Forelimb muscle (tissue), 1 donor: ENCODE measurements at places on chromosomes 11 and 22. TPM values are rescaled to one million over a fixed set of nuclear protein-coding genes. Genes with fewer than 3 reads are reported as not detected.

- no peak for DNase-seq
Observed at GRCh38 chr11:69640995-69641581, at the start of gene CCND1. Gene CCND1 (plus strand): TSS chr11:69641156. CDS start chr11:69641314, 158 bp downstream.

- DNase-seq = no peak
Observed at GRCh38 chr11:38680746-38681145, 2082.7 kb upstream of the RAG2 start.

- peak; percentile 52 for DNase-seq
Observed at GRCh38 chr22:40922484-40923303, 28.5 kb upstream of the RBX1 start.

The NUP50 gene
- 18.7 TPM for polyA plus RNA-seq

The ARHGEF12 gene
- 34.2 TPM for polyA plus RNA-seq

DNA sequence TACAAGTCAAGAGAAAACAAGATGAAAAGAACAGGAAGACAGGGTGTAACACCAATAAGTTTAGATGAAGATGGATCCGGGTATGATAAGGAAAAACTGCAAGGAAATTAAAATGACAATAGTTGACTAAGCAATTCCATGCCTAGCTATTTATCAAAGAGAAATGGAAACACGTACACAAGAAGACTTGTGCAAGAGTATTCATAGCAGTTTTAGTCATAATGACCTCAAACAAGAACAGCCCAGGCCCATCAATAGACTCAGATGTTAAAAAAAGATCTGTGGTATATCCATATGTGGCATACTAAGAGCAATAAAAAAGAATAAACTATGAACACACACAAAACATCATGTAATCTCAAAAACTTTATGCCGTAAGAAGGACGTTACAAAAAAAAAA, 33.2 kb downstream of the SLC5A12 start:
- DNase-seq = no peak

The DBX1 gene
- 5.3 TPM for polyA plus RNA-seq

The APOBEC3B gene
- polyA plus RNA-seq = 1.4 TPM

GRCh38 chr11:66957971-66958231, 282 bp downstream of the PC start:
- no peak for DNase-seq

DNA sequence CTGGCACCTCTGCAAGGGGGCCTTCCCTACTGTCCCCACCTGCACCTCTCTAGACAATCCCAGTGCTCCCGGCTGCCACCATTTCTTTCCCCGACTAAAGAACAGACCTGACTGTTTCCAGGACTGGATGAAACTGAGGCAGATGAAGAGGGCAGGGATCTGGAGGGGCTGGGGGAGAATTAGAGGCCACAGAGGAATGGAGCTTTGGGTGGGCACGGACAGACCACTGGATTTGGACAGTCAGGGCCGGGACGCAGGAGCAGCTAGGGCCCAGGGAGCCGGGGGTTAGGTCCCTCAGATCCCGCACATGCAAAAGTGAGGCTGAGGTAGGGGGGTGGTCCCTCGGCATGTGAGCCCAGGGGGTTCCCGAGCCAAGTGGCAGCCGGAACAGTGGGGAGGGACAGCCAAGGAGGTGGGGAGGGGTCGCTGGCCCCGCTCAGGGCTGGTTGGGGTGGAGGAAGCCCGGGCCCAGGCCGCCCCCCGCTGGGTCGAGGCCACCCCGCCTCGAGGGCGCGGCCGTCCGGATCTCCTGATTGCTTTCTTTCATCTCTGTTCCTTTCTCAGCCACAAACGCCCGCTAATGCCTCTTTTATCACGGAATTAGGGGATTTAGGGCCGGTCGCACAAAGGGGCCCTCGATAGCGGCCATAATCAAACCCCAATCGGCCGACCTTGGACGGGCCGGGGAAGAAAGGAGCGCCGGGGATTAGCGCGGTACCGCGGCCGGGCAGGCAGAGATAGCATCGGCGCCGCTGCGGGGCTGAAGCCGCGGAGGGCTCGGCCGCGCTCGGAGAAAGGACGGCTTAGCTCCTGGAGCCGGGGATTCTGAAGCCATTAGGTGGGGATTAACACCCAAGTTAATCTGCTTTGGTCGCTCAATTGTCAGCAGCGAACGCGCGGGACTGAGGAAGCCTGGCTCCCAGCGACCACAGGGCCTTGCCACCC, 9.3 kb downstream of the SLC25A1 start:
- no peak for DNase-seq

The HSPB2 gene
- 93.3 TPM for polyA plus RNA-seq

The MS4A14 gene
- 0.48 TPM for polyA plus RNA-seq

GRCh38 chr11:33405834-33406602, 148.8 kb downstream of the HIPK3 start:
- DNase-seq = no peak

DNA sequence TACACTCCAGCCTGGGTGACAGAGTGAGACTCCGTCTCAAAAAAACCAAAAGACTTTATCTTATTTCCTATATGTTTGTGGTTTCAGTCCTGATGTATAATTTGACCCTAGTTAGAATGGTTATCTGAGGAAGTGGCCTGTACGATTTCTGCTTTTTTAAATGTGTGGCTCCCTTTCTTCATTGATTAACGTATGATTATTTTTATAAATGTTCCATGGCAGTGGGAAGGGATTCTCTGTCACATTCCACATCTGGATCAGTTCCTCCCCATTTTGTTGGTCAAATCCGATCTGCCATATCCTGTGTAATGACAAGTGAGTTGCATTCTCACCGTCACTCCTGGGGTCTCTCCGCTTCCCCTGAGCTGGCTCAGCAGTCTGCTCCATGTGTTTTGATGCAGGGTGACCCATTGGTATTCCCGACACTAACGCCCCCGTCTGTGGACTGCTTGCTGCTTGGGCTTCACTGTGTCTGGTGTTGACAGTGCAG, 20.3 kb downstream of the NEAT1 start:
- no peak for DNase-seq

GRCh38 chr22:35839841-35840301, 122.2 kb downstream of the APOL5 start:
- DNase-seq = no peak

The SCGB1C1 gene
- polyA plus RNA-seq = 0.34 TPM

The DNAJB7 gene
- polyA plus RNA-seq = 0.47 TPM

DNA sequence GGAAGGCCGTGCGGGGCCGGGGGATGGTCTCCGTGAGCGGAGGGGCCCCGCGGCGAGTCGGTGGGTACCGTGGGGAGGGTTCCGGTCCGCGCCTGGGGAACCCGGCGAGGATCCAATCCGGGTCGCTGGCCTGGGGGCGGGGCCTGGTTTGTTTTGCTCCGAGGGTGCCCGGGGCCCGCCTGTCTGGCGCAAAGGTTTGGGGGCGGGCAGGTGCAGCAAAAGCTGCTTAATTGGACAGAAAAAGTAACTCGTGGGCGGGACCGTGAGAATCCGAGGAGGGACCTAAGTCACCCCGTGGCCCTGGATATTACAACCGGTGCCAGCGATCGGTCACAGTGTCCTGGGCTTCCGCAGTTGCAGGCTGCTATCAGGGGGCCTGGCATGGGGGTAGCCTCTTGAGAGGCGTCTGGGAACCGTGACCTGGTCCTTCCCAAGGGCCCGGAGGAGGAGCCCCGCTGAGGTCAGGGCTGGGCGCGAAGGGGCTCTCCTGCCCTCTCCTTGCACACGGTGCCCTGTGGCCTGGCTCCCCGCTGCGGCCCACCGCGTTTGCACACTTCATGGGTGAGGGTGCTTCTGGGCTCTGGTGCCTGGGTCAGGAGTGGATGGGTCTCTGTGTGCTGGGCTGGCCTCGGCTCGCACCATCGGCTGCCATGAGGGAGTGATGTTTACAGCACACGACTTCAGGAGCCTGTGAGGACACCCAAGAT, 1.4 kb downstream of the PNPLA2 start:
- no peak for DNase-seq

The ACR gene
- polyA plus RNA-seq = 0.42 TPM

The SSH3 gene
- 17.6 TPM for polyA plus RNA-seq

The FAT3 gene
- 1.8 TPM for polyA plus RNA-seq

The NCAPH2 gene
- 31.3 TPM for polyA plus RNA-seq

The FOXRED2 gene
- polyA plus RNA-seq = 17.3 TPM

DNA sequence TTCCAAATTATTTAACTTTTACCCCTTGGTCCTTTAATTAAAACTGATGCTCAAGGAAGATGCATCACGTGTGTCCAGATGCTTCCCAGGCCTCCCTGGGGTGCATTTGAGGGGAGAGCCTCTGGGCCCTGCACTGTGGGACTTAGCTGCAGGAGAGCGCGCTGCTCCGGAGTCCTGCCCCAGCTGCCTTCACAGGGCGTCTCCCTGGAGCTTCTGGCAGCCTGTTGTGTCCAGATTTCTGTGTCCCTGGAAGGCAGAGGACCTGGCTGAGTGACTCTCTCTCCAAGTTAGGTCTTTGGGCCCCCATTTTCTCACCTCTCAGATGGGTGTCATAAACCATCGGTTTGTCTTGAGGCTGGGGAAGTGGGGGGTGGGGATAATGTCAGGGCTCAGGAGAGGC, 3.0 kb downstream of the ARHGAP8 start:
- no peak for DNase-seq

The SLC22A8 gene
- polyA plus RNA-seq = not detected

GRCh38 chr22:11627436-11627797, 3900.6 kb upstream of the OR11H1 start:
- no peak for DNase-seq

- no peak for DNase-seq
Observed at GRCh38 chr11:93216511-93217101, 18.8 kb upstream of the SLC36A4 start.

- DNase-seq = no peak
Observed at GRCh38 chr11:83156996-83157593, at the start of gene PCF11. Gene PCF11 (plus strand): TSS chr11:83157131. CDS start chr11:83157440, 309 bp downstream.

The ANKK1 gene
- 0.16 TPM for polyA plus RNA-seq

- no peak for DNase-seq
Observed at GRCh38 chr11:19392321-19392720, 151.6 kb upstream of the E2F8 start.

GRCh38 chr22:37818409-37819104, 4.6 kb upstream of the GALR3 start:
- no peak for DNase-seq

DNA sequence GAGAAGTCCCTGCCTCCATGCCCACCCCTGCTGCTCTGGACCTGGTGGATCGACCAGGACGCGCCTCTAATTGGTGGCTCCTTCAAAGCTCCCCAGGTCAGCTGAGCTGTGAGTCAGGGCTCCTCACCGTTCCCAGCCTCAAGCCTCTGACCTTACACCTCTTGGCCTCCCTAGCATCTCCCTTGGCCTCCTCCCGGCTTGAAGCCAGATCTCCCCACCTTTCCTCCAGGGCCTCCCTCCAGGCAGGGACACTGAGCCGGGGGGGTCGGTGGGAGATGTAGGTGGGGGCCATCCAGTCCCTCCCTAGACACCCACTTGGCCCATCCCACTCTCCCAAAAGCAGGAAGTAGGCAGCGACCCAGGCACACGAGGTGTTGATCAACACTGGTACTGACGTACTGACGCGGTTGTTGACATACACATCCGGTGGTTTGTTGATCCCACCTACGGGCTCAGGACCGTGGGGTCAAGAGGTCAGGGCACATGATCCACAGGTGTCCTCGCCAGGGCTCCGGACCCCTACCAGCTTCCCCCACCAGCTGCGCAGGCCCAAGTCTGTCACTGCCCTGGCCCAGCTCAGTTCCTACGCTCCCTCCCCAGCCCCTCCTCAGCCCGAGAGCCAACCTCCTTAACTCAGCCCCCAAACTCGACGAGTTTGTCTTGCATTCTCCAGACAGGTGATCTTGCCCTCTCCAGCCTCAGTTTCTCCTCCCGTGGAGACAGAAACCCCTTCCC, 802 bp downstream of the ATG2A start:
- DNase-seq = no peak

- DNase-seq = no peak
Observed at GRCh38 chr11:69062873-69063651, 14.3 kb downstream of the TPCN2 start.
